Activated CD8-positive, alpha-beta memory T cell treated with anti-CD3 and anti-CD28 coated beads for 1 hour (primary cell): ENCODE measurements at places on chromosomes 1 and 21.

DNA sequence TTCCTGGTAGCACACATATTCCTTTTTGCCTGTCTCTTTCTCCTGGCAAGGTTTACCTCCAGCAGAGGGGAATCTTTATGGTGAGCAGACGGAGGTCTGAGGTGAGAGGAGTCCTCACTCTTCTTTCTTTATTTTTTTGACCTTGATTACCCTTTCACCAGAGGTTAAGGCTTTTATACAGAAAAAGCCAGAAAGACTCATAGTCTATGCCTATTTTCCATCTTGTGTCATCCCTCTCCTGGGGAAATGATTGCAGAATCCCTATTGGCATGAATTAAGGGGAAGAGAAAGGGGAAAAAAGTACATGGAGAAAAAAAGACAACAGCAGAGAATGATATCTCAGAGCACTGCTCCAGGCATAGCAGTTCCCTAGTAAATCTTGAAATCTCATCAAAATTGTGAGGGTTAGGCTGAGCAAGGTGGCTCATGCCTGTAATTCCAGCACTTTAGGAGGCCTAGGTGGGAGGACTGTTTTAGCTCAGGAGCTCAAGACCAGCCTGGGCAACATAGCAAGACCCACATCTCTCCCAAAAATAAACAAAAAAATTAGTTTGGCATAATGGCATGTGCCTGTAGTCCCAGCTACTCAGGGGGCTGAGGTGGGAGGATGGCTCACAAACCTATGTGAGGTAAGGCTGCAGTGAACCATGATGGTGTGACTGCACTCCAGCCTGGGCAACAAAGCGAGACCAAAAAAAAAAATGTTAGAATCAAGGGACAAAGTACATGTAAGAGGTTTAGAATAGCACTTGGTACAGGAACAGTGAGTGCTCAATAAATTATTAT, 1.2 kb upstream of the XPR1 start:
- no peak for DNase-seq

GRCh38 chr1:151968058-151968457, 25.6 kb downstream of the S100A10 start:
- DNase-seq: no peak

- DNase-seq: no peak
Measured at GRCh38 chr1:213568929-213569815, 418.6 kb upstream of the PROX1 start.

DNA sequence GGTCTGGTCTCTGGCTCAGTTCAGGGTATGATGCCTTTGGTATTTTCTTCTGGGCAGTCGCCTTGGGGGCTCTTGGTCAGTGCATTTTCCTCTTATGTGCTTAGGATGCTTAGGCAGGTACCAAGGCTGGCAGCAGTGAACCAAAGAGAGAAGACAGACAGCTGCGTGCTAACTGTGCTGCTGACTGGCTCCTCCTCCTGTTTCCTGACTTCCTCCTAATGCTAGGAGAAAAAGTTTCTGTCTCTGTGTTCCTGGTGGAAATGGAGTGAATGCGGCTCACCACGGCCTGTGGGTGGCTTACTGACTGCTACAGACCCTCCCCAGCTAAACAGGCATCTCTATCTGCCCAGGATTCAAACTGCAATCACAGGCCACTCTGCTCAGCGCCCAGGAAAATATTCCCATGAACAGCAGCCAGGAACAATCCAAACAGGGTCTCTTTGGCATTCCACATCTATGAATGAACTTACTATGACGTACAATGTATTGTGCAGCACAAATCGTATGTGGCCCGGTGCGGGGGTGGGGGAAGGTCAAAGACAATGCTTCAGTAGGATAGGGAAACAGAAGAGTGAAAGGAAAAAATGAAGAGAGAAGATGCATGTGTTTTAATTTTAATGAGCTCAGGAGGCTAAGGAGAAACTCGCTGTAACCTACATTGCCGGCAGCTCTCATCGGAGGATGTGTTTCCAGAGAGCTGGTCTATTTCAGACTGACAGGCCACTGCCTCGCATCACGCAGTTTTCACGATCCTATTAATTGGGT, 2.8 kb downstream of the ABCG1 start:
- DNase-seq: no peak

- no peak for DNase-seq
Measured at GRCh38 chr1:230313453-230314141, 112.5 kb downstream of the PGBD5 start.
